ENCODE measurements at places on chromosomes 12 and 14.

GRCh38 chr14:22522466-22522957 lies 66.5 kb downstream of the DAD1 start:
- no peak for DNase-seq

GRCh38 chr14:69593018-69593677 lies 18.2 kb upstream of the SUSD6 start:
- no peak for DNase-seq

DNA sequence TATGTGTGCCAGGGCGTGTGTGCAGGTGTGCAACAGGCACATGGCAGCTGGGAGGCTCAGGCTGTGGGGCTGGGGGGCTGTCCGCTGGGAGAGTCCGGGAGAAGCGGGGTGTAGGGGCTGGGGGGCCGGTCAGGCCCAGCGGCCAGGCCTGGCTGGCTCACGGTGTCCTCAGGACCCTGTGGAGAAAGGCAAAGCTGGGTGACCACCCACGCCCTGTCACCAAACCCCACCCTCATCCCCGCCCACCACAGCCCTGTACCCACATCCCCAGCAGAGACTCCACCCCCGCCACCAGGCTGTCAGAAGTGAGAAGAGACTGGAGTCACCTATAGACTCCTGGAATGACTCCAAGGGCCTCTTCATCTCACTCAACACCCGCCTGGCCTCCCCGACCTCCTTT lies 85.3 kb downstream of the SCARB1 start:
- no peak for DNase-seq

DNA sequence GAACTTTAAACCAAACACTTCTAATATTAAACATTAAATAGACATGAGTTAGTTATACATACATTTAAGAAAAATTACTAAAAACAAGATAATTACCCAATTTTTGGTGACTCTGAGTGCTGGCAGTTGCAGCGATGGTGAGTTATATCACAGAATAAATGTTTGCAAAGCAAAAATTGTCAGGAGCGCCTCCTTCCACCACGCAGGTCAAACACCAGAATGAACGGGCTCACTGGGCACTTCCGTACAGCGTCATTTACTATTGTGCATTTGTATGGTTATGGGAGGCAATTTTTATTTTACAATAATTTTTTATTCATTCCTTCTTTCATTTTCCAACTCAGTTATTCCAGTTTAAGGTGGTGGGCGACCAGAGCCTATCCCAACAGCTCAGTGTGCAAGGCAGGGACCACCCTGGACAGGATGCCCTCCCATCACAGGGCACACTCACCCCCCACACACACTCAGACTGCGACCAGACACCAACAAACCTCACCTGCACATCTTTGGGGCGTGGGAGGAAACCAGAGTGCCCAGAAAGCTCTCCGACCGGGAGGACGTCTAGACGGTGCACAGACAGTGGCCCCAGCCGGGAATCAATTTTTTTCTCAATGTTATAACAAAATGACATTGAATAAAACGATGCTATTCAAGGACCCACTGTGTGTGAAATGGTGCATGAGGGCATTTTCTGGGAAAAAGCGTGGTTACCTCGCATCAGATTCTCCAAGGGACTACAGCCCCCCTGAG lies 67.2 kb downstream of the TESC start:
- DNase-seq, result no peak

- no peak for DNase-seq
Observed at GRCh38 chr14:61475316-61475715, 153.9 kb downstream of the PRKCH start.

GRCh38 chr12:78455991-78456390 lies 408.6 kb upstream of the SYT1 start:
- no peak for DNase-seq

DNA sequence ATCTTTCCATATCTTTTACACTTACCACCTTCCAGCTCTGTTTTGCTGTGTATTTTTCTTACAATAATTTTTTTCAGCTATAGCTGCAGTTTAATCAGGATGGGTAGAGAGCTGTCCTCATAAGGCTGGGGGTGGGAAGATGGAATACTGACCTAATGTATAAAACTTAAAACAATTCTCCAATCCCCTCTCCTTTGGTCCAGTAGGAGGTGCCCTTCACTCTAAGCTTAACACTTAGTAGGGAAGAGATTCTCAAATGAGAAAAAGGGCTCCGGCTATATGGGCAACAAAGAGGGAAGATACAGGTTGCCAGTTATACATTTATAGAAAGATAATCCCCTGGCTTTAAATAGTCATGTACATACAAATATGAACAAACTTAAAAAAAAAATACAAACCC lies 2.8 kb downstream of the ORMDL2 start:
- DNase-seq, result no peak

- no peak for DNase-seq
Observed at GRCh38 chr12:6957741-6958608, 6.8 kb downstream of the PTPN6 start.

GRCh38 chr14:81476816-81477215 lies 56.8 kb downstream of the SEL1L start:
- no peak for DNase-seq

DNA sequence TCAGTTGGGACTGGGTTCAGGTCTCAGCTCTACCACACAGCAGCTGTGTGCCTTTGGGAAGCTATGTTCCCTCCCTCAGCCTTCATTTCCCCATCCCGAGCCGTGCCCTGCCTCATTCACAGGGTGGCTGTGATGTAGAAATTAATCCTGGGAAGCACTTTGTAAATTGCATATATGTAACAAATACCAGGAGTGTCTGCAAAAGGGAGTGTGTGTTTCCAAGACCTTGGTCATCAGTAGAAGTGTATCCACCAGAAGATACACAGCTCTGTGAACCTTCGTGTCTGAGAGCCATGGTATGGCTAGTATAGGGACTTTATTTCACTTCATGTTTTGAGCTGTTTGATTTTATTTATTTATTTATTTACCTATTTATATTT lies 26.1 kb downstream of the ALDH2 start:
- DNase-seq, result no peak

DNA sequence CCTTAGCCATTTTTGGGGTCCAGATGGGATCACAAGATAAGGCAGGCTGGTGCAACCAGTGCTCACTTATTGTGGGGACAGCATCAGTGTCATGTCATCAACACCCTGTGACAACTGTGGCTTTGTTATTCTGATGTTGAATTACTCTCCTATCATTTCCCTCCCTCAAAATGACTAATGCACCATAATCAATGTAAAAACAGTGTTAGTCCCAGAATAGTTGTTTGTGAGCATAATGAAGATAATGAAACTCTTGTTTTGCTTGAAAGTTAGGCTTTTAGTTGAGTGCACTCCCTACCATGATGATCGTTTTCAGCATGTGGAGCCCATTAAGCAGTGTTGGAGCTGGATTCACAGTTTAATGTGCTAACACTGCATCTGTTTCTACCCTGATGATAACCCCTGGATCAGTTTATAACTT lies 151.4 kb downstream of the TMTC2 start:
- DNase-seq, result no peak

GRCh38 chr12:100268835-100269564 lies 2.0 kb downstream of the SCYL2 start:
- no peak for DNase-seq

- no peak for DNase-seq
Observed at GRCh38 chr12:110217996-110218674, 62.9 kb upstream of the ATP2A2 start.

GRCh38 chr14:54488318-54488645 lies 498 bp downstream of the GMFB start:
- DNase-seq, result no peak

GRCh38 chr12:121451961-121452339 lies 52.0 kb downstream of the RNF34 start:
- DNase-seq, result no peak
